ENCODE measurements at places on chromosomes 7 and 10.

- DNase-seq: no peak
Observed at GRCh38 chr7:22949221-22949620, 64.7 kb downstream of the HYCC1 start.

- DNase-seq: no peak
Observed at GRCh38 chr7:73844131-73844547, 1.8 kb upstream of the METTL27 start.

DNA sequence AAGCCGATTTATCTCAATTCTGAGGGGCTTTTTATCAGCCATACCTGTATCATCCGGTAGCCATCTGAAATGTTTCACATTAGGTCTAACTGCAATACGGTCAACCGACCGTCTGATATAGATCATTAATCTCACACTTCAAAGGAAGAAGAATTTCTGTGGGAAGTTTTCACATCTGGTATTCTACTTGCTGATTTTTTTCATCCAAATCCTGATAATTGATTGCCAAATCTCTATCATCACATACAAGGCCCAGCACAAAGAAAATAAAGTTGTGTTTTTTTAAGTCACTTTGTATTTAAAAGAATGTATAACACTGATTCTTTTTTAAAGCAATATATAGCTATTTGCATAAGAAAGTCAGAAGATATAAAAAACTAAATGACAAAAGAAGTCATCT lies 132.3 kb downstream of the DKK1 start:
- DNase-seq: no peak

DNA sequence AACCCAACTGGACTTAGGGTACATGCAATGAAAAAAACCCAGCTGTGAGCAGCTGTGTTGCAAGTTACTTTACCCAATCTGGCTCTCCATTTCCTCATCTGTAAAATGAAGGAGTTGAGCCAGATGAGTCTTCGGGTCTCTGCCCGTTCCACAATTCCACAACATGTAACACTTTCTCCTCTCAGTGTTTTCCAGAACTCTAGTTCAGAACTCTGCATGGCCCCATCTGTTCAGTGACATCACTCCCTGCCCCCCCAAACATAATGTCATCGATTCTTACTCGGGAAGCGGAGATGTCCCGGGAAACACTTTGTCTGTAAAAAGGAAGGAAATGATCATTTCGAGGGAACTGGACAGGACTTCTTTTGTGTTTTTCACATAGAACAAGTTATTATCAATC lies 2.5 kb downstream of the SH3PXD2A start:
- DNase-seq: no peak

DNA sequence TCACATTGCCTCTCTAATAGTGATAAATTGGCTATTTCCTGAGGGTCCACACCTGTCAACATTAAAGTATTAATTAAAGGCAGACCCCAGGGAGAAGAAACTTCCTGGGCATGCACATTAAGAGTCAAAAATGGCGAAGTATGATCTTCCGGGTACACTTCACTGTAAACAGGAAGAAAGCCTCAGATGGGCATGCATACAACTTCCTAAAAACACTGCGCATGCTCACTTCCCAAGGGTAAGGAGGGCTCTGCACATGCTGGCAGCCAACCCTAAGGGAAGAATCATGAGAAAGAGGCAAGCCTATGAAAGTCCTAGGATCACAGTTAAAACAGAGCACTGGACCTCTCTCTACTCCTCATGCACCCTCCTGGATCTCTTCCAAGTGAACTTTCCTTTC lies 80.1 kb upstream of the IMMP2L start:
- no peak for DNase-seq

- no peak for DNase-seq
Observed at GRCh38 chr7:70739646-70740210, 392.2 kb upstream of the GALNT17 start.
